ENCODE measurements at places on chromosomes 1 and 21. TPM values are rescaled to one million over a fixed set of nuclear protein-coding genes. Genes with fewer than 3 reads are reported as not detected.

Gene GMEB1
- total RNA-seq = 9.1 TPM

Gene MAP1LC3C
- under 0.01 TPM for total RNA-seq

Gene CELA2A
- not detected for total RNA-seq

Gene LINGO4
- total RNA-seq = not detected

Gene TFF1
- total RNA-seq = not detected

Gene KRTAP19-1
- not detected for total RNA-seq

Gene FAF1
- total RNA-seq = 41.2 TPM

Gene ILDR2
- total RNA-seq = 0.43 TPM

Gene PADI1
- 0.43 TPM for total RNA-seq

Gene OR2L13
- total RNA-seq = not detected

Gene CELA3A
- not detected for total RNA-seq

Gene SNRPE
- total RNA-seq = 38.7 TPM

Gene DDX59
- 9.7 TPM for total RNA-seq

Gene CFHR4
- not detected for total RNA-seq

Gene LRRC38
- total RNA-seq = not detected

Gene DIP2A
- total RNA-seq = 32.0 TPM

Gene FAM72B
- 5.2 TPM for total RNA-seq

Gene PAPPA2
- 1.3 TPM for total RNA-seq

Gene IL19
- 1.7 TPM for total RNA-seq

Gene CD1B
- not detected for total RNA-seq

Gene HCRTR1
- under 0.01 TPM for total RNA-seq

Gene DPT
- 1.7 TPM for total RNA-seq

Gene RIMKLA
- under 0.01 TPM for total RNA-seq

Gene GPR161
- total RNA-seq = 11.3 TPM

Gene COL18A1
- 33.7 TPM for total RNA-seq

Gene GJA5
- under 0.01 TPM for total RNA-seq

Gene LCE1F
- not detected for total RNA-seq

Gene CD34
- total RNA-seq = 0.43 TPM

Gene SNRNP40
- total RNA-seq = 114 TPM

Gene RPTN
- total RNA-seq = not detected

Gene AADACL4
- total RNA-seq = not detected

Gene ITGB2
- 0.43 TPM for total RNA-seq

Gene SHE
- not detected for total RNA-seq

Gene CCDC18
- 10.3 TPM for total RNA-seq

Gene OR2L8
- total RNA-seq = not detected

Gene WDR26
- total RNA-seq = 86.4 TPM

Gene FCAMR
- total RNA-seq = not detected

Gene CD244
- not detected for total RNA-seq

Gene SSX2IP
- 13.5 TPM for total RNA-seq

Gene VANGL1
- 10.8 TPM for total RNA-seq

Gene FTCD
- total RNA-seq = 0.43 TPM

Gene SLC9C2
- not detected for total RNA-seq

Gene CCDC185
- not detected for total RNA-seq

Gene FCRLB
- total RNA-seq = 2.9 TPM
